Ovary (tissue), 10 donors: ENCODE measurements at places on chromosomes 2 and 18. TPM values are rescaled to one million over a fixed set of nuclear protein-coding genes. Genes with fewer than 3 reads are reported as not detected.

The WNT10A gene
- 1.6 TPM for total RNA-seq

DNA sequence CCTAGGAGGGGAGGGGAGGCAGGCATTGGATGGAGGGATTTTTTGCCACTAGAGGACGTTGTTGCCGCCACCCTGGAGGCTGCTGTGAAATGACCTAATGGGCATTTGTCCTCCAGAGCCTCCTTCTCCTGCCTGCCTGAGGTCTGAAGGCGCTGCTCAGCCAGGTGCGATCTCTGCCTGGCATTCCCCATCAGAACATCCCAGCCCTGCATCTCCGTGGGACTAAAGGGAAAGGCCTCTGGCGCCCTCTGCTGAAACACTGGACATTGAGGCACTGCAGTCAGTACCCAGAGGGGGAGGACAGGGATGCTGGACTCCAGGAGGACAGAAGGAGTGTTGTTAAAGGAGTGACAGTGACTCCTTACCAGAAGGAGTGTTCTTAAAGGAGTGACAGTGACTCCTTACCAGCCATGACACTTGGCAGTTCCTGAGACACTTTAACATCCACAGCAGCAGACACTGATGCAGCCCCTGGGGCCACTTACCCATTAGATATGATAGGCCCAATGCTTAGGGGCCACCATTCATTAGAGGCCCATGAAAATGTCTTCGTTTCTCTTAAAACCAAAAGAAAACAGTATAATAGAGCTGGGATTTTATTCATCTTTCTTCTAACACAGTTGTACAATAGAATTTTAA is 17.0 kb downstream of the THNSL2 start:
- peak; percentile 20 for DNase-seq

The MOGAT1 gene
- total RNA-seq = not detected

The CD207 gene
- total RNA-seq = 0.40 TPM

DNA sequence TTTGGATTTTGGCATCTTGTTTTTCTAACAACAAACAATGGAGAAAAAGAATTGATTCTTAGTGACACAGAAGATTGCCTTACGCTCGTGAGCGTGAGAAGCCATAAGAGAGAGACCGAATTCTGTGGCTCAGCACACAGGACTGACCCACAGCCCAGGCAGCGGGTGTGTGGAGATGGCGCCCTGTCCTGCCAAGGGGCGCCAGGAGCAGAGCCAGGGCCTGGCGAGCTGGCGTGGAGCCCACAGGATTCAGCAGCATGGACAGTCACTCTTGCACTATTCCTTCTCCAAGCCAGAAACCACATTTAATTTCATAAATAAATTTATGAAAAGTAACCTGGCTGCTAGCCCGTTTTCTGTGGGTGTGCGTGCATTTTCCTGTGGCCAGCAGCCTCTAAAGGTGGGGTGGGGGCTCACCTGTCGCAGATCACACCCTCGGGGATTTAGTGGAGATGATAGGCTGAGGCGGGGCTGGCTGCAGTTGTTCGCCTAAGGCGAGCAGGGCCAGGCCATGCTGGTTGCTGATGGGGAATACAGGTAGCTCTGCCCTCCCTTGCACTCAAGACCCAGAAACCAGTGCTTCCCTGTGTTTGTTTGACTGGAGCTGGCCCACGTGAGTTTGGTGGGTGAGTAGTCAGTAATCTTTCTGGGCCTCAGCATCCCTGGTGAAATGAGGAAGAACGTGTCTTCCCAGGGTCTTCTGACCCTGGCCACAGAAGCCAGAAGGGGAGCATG is 46.2 kb downstream of the FAM168B start:
- no peak for DNase-seq

DNA sequence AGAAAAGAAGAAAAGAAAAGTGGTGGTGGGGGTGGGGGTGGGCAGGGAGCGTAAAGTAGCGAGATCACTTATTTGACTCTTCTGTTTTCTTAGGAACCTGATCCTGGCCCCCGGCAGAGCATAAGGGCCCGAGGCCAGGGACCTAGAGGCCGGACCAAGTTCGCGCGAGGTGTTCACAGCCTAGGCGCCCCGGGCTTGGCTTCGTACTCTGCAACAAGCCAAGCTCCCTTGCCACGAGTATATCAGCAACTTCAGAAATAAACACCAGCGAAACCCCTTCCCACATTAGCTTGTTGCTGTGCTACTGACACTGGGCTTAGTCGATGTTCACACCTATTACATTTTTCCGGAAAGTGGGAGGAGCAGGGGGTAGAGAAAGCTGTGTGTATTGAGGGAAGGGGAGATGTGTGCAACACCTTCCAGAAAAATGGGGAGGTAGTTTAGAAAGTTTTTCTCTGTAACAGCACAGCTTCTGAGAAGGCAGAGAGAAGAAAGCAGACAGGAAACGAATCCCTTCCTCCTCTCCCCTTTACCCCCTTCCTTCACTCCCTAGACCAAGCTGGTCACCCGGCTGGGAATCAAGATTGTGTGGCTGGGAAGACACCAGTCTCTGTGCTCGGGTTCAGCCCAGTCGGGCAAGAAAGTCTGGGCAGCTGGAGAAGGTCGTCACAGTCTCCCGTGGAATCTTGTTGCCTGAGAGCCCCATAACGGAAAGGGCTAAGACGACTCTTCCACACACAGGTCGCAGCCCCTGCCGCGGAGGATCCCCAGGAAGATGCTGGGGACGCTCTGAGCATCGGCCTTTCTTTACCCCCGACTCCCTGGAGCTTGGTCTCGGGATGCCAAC is 12.0 kb upstream of the SATB2 start:
- DNase-seq = no peak

GRCh38 chr2:215751200-215751910 is 262.0 kb downstream of the MREG start:
- DNase-seq = no peak

- no peak for DNase-seq
Measured at GRCh38 chr2:189858291-189858690, 74.0 kb downstream of the PMS1 start.

GRCh38 chr2:171046048-171046560 is 114.6 kb downstream of the TLK1 start:
- no peak for DNase-seq

- DNase-seq = no peak
Measured at GRCh38 chr18:7877609-7878008, 310.5 kb downstream of the PTPRM start.

The FNDC4 gene
- 54.4 TPM for total RNA-seq

GRCh38 chr18:49768051-49768391 is 45.3 kb downstream of the ACAA2 start:
- no peak for DNase-seq

- DNase-seq = no peak
Measured at GRCh38 chr2:232674491-232674890, 22.6 kb upstream of the GIGYF2 start.

- no peak for DNase-seq
Measured at GRCh38 chr18:75496151-75496550, 68.6 kb upstream of the SMIM21 start.

The WDSUB1 gene
- total RNA-seq = 10.7 TPM

- no peak for DNase-seq
Measured at GRCh38 chr2:221673248-221673647, 101.1 kb upstream of the EPHA4 start.

DNA sequence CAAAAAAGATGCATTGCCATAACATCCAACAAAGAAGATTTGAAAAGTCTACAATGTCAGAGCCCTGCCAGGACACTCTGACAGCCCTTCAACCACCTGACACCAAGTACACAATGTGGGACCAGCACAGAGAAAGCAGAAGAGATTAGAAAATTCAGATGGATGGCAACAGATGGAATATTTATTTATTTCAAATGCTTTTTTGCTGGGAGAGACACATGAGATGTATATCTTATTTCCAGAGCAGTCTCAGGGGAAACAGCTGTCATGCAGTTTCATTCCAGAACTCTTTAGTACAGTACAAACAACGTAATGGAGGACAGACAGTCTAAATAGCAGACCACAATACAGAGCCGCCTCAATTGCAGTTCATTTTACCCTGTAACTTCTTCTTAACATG is 110.1 kb downstream of the MAIP1 start:
- DNase-seq = no peak

The DSG1 gene
- total RNA-seq = not detected

GRCh38 chr2:33023728-33024500 is 77.2 kb downstream of the LTBP1 start:
- no peak for DNase-seq

The DNER gene
- 1.1 TPM for total RNA-seq

GRCh38 chr2:176583607-176584006 is 314.4 kb downstream of the MTX2 start:
- no peak for DNase-seq

- DNase-seq = no peak
Measured at GRCh38 chr2:99451280-99451679, 38.5 kb downstream of the REV1 start.

DNA sequence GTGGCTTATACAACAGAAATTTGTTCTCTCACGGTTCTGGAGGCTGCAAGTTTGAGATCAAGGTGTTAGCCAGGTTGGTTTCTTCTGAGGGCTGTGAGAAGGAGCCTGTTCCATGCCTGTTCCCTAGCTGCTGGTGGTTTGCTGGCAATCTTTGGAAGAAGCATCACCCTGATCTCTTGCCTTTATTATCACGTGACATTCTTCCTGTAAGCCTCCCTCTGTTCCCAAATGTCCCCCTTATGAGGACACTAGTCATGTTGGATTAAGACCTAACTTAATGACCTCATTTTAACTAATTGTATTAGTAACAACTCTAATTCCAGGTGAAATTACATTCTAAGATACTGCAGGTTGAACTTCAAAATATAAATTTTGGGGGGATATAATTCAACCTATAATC is 135.2 kb downstream of the DPP10 start:
- no peak for DNase-seq

The CERKL gene
- total RNA-seq = 0.12 TPM

- DNase-seq = no peak
Measured at GRCh38 chr18:68928762-68929675, 131.1 kb downstream of the CCDC102B start.

- DNase-seq = no peak
Measured at GRCh38 chr2:149021271-149021719, 17.2 kb upstream of the LYPD6B start.

GRCh38 chr2:122098306-122098705 is 342.9 kb downstream of the TSN start:
- DNase-seq = no peak

GRCh38 chr2:46865181-46865970 is 50.2 kb downstream of the MCFD2 start:
- peak; percentile 24 for DNase-seq

- DNase-seq = no peak
Measured at GRCh38 chr2:120984046-120984445, 248.4 kb downstream of the GLI2 start.

DNA sequence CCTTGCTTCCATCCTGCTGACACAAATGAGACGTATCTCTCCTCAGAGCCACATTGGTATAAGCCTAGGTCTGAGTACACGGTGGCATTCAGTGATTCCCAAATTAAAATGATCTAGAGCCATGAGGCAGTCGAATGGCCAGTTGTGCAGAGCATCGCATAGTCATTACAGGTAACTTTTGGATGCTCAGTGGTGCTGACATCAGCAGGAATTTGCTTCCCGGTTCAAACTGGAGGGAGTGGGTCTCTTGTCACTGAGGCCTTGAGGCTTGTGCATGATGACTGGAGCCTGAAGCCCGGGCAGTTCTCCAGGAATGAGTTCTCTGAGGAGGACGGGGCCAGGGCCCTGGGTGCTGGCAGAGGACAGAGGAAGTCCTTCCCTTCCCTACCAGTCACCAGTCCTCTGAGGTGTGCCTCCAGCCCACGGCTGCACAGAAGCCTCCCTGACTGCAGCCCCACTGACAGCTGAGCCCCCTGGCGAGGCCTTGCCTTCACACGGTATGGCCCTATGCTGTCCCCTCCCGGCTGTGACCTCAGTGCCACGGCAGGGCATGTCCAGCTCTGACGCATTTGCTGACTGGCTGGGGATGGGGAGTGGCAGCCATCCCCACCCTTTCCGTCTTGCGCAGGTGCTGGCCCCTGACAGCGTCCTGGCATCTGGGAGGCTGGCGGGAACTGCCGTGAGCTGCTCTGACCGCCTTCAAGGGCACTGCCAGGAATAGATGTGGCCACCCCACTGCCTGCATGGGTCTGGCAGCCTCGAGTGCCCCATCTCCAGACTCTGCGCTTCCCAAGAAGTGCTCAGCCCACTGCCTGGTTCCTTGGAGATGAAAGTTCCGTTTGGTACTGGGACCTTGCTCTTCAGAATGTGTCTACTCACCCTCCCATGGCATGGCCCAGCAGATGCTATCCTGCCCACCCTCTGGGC is 117.4 kb downstream of the CELF4 start:
- no peak for DNase-seq

DNA sequence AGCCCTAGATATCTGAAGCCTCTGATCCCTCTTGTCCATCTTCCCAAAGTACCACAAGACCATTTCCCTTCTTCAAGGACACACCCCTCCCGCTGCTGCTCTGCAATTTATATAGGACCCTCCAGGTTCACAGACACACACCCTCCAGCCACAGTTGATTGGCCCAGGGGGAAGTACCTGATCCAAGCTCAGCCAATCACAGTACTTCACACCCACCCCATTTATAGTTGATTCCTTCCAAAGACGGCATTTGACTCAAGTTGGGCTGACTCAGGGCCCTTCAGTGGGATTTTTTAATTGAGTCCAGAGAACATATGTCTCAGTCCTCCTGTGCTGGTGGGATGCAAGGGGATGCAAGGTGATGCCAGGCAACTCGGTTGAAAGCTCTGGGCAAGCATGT is 59.2 kb downstream of the GYPC start:
- DNase-seq = no peak

The CYP27C1 gene
- total RNA-seq = 0.20 TPM

- no peak for DNase-seq
Measured at GRCh38 chr2:177056481-177056929, 156.1 kb upstream of the HNRNPA3 start.

The PPP1R1C gene
- not detected for total RNA-seq

DNA sequence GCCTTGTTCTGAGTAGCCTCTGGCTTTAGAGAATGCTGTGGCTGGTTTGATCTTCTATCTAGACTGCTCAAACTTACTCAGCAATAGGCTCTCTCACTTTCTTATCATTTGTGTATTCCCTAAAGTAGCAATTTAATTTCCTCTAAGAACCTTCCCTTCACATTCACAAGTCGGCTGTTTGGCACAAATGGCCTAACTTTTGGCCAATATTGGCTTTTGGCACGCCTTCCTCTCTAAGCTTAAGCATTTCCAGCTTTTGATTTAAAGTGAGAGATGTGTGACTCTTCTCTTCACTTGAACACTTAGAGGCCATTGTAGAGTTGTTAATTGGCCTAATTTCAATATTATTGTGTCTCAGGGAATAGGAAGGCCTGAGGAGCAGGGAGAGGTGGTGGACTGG is 219.5 kb upstream of the PXDN start:
- DNase-seq = no peak

GRCh38 chr2:225534697-225535096 is 135.2 kb downstream of the NYAP2 start:
- DNase-seq = no peak
